ENCODE measurements at places on chromosomes 12 and 14.

DNA sequence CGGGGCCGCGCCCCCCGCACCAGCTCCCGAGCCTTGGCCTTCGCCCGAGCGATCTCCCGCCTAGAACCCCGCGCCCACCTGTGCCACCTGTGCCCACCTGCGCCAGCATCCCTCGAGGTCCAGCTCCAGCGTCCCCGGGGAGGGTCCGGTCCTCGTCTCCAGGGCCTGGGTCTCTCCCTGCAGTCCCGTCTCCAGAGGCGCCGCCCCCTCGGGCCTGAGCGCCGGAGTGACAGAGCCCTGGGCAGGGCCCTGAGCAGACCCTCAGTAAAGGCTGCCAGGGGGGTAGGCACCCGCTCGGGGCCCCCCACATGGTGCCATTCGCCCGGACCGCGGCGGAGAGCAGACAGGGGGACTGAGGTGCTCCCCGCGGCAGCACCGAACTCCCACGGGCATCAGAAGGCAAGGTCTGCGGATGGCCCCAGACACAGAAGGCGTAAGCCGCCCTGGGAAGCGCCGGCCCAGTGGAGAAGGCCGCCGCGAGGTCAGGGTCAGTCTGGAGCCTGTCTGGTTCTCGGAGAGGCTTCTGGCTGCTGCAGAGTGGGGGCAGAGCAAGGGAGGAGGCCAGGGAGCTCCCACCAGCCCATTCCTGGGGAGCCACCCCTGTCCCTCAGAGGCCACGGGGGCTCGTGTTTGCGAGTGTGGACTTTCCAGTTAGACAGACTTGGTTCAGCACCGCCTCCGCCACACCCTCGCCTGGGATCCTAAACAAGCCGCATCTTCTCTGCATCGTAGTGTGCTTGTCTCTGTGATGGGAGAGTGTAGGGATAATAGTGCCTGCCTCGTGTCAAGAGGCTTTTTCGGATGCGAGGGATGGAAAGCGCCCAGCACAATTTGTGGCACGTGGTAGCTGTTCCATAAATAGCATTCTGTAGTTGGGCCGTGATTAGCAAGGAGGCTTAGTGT is 1.1 kb upstream of the PPP1R13B start:
- DNase-seq = no peak

GRCh38 chr14:72515779-72516770 is 377.8 kb downstream of the DPF3 start:
- peak; percentile 44 for DNase-seq

DNA sequence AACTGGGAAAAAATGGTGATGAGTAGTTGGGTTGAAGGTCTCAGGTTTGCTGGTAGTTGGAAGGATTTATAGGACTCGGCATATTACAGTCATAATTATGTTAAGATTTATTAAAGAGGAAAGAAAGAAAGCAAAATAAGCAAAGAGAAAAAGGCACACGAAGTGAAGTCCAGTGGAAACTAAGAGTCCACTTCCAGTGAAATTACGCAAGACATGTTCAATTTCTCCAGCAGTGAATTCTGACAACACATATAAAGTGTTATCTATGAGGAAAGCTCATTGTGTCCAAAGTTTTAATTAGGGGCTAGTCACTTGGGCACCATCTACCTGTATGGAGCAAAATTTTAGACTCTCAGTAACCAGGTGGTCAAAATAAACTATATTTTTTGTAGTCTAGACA is 143.3 kb downstream of the CEP128 start:
- no peak for DNase-seq

- DNase-seq = no peak
Observed at GRCh38 chr12:23504641-23505399, 444.6 kb downstream of the SOX5 start.

DNA sequence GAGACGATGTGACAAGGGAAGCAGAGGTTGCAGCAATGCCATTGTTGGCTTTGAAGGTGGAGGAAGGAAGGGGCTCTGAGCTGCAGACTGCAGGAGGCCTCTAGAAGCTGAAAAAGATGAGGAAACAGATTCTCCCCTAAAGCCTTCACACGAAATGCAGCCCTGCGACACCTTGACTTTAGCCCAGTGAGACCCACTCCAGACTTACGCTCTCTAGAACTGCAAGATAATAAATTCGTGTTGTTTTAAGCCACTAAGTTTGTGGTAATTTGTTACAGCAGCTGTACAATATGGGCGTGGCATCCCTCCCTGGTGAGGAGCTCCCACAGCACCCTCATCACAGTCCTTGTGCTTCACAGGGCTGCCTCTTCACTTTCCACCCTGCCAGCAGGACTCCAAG is 53.2 kb downstream of the GOLGA5 start:
- DNase-seq = no peak

GRCh38 chr14:93304771-93305170 is 28.1 kb downstream of the BTBD7 start:
- no peak for DNase-seq

DNA sequence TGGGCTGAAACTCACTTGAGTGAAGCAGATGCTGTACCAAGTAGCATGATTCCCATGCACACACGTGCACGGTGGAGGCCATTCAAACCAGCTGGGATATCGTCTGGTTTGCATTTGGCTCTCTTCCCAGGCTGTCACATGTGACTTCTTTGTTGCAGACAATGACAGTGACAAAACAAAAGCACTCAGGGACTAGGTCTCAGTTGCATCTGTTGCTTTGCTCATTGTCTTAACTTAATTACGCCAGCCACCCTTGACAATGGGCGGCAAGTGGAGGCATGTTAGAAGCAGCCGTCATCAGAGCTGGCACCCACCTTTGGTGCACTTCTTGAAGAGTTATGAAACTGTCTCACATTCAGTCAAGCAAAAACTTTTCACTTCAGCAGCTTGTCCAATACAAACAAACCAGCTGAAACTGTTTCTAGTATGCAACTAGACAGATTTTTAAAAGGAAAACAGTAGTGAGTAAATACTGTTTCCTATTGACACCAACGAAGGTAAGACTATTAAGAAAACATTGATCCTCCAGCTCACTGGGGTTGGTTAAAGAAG is 74.3 kb downstream of the IGF1 start:
- DNase-seq = no peak

DNA sequence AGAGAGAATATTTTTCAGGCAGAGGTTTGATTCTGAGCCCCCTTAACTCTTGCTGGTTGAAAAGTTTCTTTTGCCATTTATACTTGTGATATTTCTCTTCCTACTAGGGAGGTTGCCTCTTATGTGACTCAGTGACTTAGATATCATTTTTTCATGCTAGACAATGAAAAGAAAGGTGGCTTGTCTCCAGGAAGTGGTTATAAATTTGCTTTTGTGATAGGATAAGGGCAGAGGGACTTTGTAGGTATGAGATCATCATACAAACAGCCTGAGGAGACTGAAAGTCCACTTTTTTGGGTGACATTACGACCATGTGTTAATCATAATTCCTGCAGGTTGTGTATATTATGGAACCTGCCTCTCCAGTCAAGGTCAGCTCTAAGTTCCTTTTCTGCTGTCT is 35.8 kb downstream of the ACSM4 start:
- no peak for DNase-seq

DNA sequence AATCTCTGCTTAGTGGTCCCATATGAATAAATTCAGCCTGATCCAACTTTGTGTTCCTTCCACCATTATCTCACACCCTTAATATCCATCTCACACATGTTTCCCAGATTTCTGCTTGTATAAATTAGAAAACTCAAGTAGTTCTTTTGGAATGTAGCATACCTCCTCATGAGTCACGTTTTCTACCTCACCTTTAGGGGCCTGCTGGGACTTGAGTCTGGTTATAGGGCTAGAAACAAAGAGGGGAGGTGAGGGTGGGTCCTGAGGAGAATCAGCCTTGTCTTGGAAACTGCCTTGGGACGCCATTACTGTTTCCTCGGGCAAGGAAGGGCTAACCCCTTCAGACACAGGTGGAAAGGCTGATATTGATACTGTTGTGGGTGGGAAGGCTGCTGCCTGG is 51.1 kb downstream of the EMP1 start:
- DNase-seq = no peak

GRCh38 chr12:11771356-11771755 is 121.9 kb downstream of the ETV6 start:
- DNase-seq = no peak

DNA sequence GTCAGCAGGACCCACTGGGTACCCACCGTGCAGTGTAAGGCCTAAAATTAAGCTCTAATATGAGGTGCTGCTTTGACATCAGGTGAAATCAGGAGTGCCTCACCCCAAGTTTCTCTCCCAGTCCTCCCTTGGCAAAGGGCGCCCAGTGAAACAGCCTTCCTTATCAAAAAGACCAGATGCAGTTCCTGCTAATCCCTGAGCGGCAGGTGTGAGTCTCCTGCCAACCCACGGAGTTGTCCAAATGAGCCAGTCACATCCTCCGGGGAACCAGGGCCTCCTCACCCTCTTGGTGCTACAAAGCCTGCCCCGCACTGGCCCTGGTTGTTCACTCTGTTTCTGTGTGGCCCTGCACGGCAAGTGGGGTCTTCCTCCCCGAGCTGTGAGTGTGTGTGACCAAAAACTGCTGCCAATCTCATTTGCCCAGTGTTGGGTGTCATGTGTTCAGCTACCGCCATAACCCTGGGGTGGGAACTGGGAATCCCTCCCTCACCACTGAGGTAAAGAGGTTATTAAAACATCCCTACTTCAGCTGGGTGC is 20.2 kb upstream of the P2RX4 start:
- no peak for DNase-seq

DNA sequence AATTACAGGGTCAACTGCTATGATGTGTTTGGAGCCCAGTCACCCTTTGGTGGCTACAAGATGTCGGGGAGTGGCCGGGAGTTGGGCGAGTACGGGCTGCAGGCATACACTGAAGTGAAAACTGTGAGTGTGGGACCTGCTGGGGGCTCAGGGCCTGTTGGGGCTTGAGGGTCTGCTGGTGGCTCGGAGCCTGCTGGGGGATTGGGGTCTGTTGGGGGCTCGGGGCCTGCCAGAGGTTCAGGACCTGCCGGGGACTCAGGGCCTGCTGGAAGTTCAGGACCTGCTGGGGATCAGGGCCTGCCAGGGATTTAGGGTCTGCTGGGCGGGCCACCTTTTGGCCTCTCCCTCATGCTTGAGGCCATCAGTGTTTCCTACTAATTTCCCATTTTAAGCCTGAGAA is 37.1 kb downstream of the ALDH2 start:
- DNase-seq = no peak

DNA sequence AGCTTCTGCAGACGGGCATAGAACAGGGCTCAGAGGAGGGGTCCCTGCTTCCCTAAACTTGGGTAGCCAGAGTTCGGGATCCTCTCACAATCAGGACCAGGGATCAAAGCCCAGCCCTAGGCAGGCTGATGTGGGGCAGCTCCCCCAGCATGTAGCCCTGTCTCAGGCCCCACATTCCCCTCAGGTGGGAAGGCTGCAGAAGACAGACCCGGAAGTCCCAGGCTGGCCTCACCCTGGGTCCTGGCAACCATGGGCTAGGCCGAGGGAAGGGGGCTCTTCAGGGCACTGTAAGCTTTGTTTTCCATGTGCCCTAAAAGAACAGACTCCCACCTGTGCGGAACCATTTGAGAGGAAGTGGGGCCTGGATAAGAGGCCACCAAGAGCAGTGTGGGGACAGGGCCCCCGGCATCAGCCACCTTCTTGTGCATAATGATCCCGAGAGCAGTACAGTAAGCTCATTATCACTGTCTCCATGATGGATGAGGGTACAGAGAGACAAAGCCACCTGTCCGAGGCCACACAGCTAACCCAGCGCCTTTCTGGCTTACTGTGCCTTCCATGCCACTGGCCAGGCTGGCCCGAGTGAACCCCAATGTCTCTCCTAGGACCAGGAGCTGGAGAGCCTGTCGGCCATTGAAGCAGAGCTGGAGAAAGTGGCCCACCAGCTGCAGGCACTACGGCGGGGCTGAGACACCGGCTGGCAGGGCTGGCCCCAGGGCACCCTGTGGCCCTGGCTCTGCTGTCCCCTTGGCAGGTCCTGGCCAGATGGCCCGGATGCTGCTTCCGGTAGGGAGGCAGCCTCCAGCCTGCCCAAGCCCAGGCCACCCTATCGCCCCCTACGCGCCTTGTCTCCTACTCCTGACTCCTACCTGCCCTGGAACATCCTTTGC is 11.5 kb downstream of the CHGA start:
- DNase-seq = no peak

- no peak for DNase-seq
Observed at GRCh38 chr14:90739318-90740068, 76.7 kb downstream of the TTC7B start.
